Hindlimb muscle (tissue), 1 donor: ENCODE measurements at places on chromosomes 7 and 10. TPM values are rescaled to one million over a fixed set of nuclear protein-coding genes. Genes with fewer than 3 reads are reported as not detected.

The INMT gene
- 11.9 TPM for polyA plus RNA-seq

The ASB10 gene
- polyA plus RNA-seq = 8.2 TPM

The DPYSL4 gene
- polyA plus RNA-seq = 5.0 TPM

DNA sequence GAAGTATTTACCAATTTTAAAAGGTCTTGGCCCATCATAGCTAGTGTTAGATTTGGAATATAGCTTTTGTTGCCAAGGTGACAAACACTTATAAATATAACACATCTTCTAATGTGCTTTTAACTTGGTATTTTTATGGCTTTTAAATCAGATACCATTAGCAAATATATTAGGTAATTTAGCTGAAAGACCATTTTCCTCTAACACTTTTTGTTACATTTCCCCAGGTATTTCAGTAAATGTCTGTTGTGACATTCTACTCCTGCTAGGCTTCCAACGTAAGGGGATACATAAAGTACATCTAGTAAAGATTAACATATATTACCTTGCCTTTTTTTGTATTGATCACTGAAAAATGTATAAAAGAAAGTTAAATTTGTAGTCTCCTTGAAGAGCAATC is 75.0 kb upstream of the SEM1 start:
- DNase-seq = no peak
